KG1 (cell line): ENCODE measurements at places on chromosomes 7 and 10.

DNA sequence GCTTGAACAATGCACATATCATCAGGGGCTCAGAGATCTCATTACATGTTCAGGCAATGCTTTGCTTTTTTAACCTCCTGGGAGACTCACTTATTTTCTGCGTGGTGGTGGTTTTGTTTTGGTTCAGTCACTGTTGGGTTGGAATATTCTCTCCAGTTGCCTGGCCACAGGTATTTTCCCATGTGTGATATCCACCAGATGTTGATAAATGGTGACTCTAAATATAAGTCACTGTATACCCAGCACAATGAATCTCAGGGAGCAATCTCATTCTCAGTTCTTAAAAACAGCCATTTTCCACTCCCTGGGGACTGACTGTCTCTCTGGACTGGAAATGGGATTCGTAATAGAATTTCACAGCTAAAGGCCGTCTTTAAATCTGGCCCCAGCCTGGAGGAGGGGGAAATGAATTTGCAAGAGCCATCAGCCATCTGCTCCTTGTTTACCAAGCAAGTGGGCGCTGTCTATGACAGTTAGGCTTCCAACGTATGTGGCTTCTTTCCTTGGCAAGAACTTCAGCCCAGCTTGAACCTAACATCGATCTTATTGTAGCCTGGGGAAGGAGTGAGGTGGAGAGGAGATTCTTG, 1106.2 kb downstream of the NRG3 start:
- no peak for DNase-seq

- no peak for DNase-seq
Measured at GRCh38 chr10:6299743-6300105, 97.0 kb downstream of the PFKFB3 start.

DNA sequence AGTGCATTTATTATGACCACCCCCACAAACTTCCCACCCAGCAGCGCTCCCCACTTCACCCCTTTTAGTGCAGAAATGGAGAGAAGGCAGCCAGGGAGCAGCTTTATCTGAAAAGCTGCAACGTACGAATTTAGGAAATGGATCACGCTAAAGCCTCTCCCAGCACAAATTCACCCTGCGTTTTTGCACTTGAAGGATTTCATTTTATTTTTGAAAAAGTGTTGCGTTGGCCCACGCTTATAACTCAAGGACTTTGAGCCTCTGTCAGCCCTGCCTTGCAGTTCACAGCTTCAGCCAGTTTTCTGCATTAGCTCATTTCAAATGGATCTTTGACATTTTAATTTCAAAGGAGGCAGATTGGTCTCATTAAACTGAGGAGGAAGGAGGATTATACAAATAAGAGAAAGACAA, 556.1 kb downstream of the KCNMA1 start:
- no peak for DNase-seq

GRCh38 chr7:7570584-7570983, 3.9 kb downstream of the MIOS start:
- DNase-seq, result no peak

DNA sequence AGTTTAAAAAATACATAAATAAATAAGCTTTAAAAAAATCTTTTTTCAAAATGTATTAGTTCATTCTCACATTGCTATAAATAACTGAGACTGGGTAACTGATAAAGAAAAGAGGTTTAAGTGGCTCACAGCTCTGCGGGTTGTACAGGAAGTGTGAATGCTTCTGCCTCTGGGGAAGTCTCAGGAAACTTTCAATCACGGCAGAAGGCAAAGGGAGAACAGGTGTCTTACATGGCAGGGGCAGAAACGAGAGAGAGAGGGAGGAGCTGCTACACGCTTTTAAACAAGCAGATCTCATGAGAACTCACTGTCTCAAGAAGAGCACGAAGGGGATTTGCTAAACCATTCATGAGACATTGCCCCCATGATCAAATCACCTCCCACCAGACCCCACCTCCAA, 114.6 kb downstream of the DNAJC1 start:
- DNase-seq, result no peak

GRCh38 chr10:12914111-12914510, 87.4 kb downstream of the CCDC3 start:
- no peak for DNase-seq

- no peak for DNase-seq
Measured at GRCh38 chr7:17674943-17675608, 265.2 kb downstream of the SNX13 start.

GRCh38 chr10:102731222-102731800, 12.4 kb upstream of the WBP1L start:
- DNase-seq, result no peak

GRCh38 chr10:106615081-106615480, 549.4 kb downstream of the SORCS1 start:
- DNase-seq, result no peak

DNA sequence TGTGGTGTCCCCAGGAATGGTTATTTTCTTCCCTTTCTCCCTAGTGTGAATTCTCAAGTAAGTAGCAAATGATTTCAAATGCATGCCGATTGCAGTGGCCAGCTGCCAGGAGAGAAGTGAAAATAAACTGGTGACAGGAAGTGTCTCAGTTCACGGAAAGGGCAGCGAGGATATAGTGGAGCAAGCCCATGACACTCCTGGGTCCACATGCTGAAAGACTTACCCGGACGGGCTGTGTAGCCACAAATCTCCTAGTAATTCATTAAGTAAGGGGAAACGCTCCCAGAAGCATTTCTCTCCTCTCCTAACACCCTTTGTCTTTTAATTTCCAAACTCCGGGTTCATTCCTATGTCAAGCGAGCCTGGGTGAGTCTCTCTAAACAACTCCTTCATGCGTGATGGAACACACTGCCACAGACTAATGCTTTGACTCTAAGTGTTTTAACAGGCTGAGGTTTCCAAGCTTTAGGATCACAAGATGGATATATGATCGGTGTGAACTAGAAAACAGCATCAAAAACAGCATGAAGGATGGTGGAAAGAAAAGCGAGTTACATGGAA, 125.6 kb downstream of the CYP26A1 start:
- DNase-seq, result peak; percentile 12

DNA sequence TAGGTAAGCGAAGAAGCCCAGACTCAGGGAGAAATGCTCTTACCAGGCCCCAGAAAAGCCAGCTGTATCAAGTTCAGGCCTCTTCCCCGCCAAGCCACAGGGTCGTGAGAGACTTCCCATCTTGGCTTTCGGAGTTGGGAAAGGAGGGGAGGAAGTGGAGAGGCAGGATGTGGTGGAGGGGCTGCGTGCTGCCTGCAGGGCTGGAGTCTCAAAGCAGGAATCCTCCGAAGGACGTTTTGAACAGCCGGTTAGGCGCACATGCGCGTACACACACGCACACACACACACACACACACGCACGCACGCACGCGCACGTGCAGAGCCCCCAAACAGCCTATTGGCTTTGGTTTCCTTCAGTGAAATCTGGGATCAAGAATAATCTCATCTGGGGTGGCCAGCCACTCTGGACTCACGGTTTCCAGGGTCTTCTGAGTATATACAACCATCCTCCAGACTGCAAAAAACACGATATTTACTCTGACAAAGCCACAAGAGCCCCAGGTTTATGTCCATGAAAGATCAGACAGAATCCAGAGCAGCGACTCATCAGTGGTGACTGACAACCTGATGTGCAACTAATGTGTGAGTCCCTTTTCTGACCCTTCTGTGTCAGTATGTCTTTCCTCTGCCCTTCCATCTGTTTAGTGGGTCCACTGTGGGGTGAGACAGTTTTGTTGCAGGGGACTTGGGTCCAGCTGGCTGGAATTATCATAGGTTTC, 115.0 kb upstream of the ZNF438 start:
- DNase-seq, result no peak

GRCh38 chr7:7953806-7954205, 14.8 kb upstream of the GLCCI1 start:
- DNase-seq, result no peak

- DNase-seq, result no peak
Measured at GRCh38 chr10:94062611-94063010, 68.9 kb downstream of the PLCE1 start.

- DNase-seq, result no peak
Measured at GRCh38 chr10:63155388-63156020, 22.4 kb downstream of the NRBF2 start.

- DNase-seq, result no peak
Measured at GRCh38 chr7:112079673-112080072, 126.5 kb downstream of the DOCK4 start.

DNA sequence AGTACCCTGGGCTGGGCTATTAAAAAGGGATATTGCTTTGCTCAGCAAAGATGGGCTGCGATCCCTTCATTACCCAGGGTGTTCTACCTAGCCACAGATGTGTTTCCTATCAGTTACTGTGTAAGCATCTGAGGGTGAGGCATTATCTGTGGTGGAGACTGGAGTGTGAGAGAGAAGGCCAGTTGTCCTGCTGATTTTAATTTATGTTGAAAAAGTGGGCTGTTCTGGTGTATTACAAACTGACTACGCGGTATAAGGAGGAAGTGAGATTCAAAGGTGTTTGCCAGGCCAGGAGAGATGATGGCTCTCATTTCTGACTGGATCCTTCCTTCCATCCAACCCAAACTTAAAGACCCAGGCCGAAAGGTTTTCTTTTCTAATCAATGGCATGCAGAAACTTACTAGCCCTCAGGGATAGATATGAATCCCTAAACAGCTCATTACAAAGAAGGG, 7.6 kb downstream of the TCF7L2 start:
- DNase-seq, result no peak

- peak; percentile 52 for DNase-seq
Measured at GRCh38 chr10:47257396-47258120, 42.4 kb upstream of the GDF10 start.

DNA sequence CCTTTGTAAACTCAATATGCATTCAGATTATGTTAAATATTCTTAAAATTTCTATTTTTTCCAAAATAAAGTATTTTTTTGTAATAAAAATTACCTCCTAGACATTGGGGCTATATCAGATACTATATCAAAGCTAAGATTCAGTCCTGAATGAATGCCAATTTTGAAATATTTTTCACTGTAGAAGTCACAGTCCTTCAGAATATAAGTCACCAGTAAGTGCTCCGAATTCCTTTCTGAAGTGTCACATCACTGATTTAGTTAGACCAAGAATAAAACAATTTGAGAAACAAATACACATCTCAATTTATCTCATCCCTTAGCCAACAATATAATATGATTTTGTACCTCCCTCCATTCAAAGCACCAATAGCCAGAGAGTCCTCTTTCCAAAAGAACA, 33.9 kb upstream of the GSAP start:
- no peak for DNase-seq

DNA sequence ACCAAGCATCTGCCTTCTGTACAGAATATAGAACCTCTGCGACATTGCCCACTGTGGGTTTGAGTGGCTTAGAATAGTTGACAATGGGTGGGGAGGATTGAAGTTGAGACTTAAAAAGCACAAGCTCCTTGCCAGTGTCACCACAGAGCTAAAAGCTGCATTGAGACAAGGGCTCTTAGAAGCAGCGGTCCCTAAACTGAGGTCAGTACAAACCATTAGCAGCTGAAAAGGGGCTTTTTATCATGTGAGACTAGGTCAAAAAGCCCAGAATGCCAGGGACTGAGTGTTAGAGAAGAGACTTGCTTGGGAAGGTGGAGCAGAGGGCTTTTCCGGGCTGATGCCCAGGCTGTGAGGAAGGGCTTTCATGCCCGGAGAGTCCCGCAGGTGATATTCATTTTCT, 91.3 kb downstream of the POU6F2 start:
- no peak for DNase-seq

DNA sequence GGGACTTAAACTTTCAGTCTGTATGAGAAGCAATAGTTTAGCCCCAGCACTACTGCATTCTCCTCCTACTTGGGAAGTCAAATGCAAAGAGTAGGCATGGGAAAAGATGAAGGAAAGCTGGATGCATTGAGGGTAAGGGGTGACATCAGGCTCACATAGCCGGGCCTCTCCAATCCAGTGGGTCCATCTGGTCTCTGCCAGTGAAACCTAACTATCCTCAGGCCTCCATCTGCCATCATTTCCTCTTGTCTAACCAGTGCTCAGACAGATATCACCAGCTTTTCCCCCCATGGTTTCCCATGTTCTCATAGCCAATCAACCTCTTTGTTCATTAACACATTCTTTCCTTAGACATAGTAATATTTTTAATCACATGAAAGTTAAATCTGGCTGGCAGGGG, 118.3 kb downstream of the DGKI start:
- no peak for DNase-seq

DNA sequence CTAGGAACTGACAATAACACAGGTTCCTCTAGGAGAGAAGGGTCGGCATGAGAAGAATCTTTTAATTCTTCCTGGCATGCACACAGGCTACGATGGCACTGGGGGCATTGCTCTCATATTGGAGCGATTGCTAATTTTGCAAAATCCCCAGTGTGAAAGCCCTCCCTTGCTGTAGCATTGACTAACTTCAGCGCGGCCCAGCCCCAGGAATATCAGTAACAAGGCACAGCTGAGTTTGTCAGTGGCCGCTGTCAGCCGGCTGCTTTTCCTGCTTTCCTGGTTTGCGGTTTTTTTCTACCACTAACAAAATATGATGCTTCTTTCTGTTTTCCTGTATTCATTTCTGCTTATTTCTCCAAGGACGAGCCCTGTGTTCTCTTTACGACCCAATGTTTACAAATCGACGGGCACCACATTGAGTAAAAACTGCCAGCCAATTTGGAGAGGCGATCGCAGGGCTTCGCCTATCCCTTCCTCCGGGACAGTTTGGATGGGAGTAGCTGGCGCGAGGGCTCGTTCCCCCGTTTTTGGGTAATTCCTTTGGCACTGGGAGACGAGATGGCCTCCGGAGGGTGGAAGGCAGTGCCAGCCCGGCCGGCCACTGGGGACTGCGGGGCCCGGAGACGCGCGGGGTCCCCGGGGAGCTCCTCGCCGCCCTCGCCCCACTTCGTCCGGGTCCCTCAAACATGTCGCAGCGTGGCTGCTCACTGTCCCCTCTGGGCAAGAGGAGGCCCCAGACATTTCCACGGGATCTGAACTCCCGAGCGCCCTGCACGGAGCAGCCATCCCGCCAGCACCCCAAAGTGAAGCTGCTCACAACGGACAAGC, 967 bp downstream of the ADARB2 start:
- no peak for DNase-seq

DNA sequence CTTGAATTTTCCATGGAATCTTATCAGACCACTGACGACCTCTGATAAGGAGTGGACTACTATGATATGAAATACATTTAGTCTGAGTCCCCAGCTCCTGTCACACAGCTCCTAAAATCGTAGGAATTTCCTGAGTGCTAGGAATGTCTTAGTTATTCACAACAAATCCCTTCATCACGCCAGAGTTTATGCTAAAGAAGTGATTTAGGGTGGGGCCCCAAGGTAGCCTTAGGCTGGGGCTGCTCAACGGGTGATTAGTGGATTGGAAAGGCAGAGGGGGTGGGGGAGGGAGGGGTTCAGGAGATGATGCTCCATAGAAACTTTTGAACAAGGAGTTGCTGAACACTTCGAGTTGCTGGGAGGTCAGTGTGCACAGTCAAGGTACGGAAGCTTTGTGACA, 7.0 kb upstream of the TET1 start:
- DNase-seq, result no peak
